ENCODE measurements at places on chromosomes 11 and 22.

GRCh38 chr22:36398601-36399471 is 11.1 kb upstream of the MYH9 start:
- DNase-seq = no peak
- H3K36me3 ChIP-seq = no peaks in the 10 kb centered on the region
- H3K4me1 ChIP-seq = peaks cover 10% of the 10 kb centered on the region
- no peaks in the 10 kb centered on the region for H3K27me3 ChIP-seq
- no peak overlapping the region for H3K4me3 ChIP-seq

- no peak overlapping the region for H3K27ac ChIP-seq
- no peaks in the 10 kb centered on the region for H3K4me1 ChIP-seq
- no peak for DNase-seq
- H3K4me3 ChIP-seq = no peak overlapping the region
These were observed 12.5 kb downstream of the ACER3 start for GRCh38 chr11:76872959-76873827.

DNA sequence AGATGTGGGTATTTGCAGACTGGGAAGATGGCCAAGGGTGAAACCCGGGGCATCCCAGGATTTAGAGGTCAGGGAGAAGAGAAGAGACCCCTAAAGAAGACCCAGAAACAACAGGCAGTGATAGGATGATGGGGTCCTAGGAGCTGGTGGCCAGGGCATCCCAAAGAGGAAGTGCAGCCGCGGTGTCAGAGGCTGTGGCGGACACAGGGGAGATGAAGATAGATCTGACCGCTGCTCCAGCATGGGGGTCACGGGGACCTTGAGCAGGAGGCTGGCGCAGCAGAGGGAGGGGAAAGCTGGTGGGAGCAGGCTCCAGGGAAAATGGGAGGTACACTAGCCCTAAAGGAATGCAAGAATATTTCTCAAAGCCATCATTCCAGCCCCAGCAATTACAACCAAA is 47.3 kb downstream of the CTTN start:
- H3K4me3 ChIP-seq = no peak overlapping the region
- no peaks in the 10 kb centered on the region for H3K27me3 ChIP-seq
- DNase-seq = no peak

DNA sequence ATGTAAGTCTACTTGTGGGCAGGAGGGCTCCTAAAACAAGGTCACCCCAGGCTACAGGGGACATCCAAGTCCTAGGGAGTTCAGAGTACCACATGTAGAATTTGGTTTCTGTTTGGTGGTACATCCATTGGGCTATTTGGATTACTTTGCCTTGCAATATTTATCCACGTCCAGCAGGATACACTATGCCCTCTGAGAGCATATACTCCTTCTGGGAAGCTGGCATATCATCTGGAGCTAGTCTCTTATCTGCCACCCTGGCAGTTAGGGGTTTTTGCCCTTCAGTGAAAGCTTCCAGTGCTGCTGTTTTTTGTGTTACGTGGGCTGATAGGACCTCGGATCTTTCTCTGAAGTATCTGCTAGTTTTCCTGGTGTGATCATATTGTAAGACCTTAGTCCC is 7.3 kb downstream of the LMO2 start:
- no peaks in the 10 kb centered on the region for H3K4me1 ChIP-seq
- H3K4me3 ChIP-seq = no peak overlapping the region
- H3K27ac ChIP-seq = no peak overlapping the region
- H3K36me3 ChIP-seq = no peaks in the 10 kb centered on the region
- no peak for DNase-seq
- H3K27me3 ChIP-seq = 0 out of 2 replicates have a peak, but pooled peaks cover 4% of the 10 kb centered on the region

DNA sequence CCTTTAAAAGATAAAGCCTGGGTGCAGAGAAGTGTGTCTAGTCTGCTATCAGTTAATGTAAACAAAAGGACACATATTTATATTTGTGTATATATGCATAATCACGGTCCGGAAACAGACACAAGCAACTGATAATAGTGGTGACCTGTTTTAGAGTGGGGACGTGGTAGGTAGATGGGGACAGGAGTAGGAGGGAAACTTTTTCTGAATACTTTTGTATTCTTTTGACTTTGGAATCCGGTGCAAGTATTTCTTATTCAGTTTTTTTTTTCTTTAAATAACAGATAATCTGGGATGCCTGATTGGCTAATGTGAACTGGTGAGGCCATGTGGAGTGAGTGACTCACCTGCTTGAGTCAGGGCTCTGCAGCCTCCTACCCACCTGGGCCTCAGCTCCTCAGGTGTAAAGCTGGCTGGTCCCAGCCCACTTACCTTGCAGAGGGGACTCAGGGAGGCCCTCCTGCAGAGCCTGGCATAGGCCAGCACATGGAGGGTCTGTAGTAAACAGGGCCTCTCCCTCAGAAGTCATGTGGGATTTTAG is 15.3 kb downstream of the MICAL2 start:
- no peaks in the 10 kb centered on the region for H3K27me3 ChIP-seq
- H3K4me3 ChIP-seq = no peak overlapping the region
- H3K36me3 ChIP-seq = no peaks in the 10 kb centered on the region
- no peak overlapping the region for H3K27ac ChIP-seq
- H3K4me1 ChIP-seq = peaks cover 41% of the 10 kb centered on the region
- DNase-seq = no peak

DNA sequence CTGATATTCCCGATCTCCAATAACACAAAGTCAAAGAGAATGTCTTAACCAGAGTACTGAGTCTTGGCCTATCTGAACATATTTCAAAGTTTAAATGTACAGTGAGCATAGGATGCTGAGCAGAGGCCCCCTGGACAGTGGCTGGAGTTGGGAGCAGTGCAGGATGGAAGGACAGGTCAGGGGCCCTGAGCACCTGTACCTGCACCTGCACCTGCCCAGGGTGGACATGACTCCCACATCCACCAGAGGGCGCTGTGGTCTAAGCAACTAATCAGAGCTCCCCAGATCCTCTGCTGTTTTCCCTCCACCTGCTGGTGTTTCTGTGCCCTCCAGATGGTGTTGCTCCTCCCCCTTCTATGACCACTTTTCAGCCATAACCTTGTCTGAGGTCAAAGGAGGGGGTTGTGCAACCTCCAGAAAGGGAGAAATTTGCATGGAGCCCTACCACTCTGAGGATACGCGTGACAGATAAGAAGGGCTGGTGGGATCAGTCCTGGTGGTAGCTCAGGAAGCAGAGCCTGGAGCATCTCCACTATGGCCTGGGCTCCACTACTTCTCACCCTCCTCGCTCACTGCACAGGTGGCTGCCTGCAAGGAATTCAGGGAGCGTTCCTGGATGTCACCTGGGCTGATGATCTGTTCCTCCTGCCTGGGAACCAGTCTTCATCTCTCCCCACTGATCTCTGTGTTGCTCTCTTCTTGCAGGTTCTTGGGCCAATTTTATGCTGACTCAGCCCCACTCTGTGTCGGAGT is 49.1 kb upstream of the VPREB1 start:
- no peak overlapping the region for H3K4me3 ChIP-seq
- no peaks in the 10 kb centered on the region for H3K36me3 ChIP-seq
- no peak overlapping the region for H3K27ac ChIP-seq

GRCh38 chr22:48198489-48199459 is 1436.3 kb downstream of the TBC1D22A start:
- peaks cover 10% of the 10 kb centered on the region for H3K27me3 ChIP-seq
- 0 out of 2 replicates have a peak, but pooled peaks cover 3% of the 10 kb centered on the region for H3K36me3 ChIP-seq
- H3K4me1 ChIP-seq = no peaks in the 10 kb centered on the region
- no peak overlapping the region for H3K4me3 ChIP-seq

- no peak for DNase-seq
- H3K27me3 ChIP-seq = no peaks in the 10 kb centered on the region
- H3K36me3 ChIP-seq = no peaks in the 10 kb centered on the region
- H3K27ac ChIP-seq = no peak overlapping the region
These were observed 147.0 kb downstream of the TBC1D22A start for GRCh38 chr22:46909237-46910030.
